ENCODE measurements at places on chromosomes 6 and 20.

- no peak for DNase-seq
These were observed 144.6 kb downstream of the DHX35 start for GRCh38 chr20:39106791-39107190.

- peak; percentile 61 for DNase-seq
These were observed 11.6 kb downstream of the LAMA5 start for GRCh38 chr20:62355516-62355877.

DNA sequence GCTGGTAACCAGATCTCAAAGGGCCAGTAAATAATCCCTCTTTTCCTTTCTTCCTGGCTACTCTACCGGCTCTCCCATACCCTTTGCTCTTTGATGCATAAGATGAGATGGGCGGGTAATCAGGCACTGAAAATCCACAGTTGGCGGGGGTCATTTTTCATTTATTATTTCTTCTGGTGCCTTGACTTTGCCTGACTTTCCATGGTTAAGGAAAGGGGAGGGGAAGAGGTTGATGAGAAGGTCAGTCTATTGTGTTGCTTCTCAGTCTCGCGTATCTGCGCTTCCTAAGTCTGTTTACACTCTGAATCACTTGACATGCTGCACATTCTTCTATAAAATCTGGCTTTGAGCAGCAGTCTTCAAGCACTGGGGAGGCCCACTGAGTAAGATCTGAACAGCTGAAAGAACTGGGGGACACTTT lies 121.1 kb upstream of the HDGFL1 start:
- DNase-seq, result peak; percentile 62

- no peak for DNase-seq
These were observed 35.9 kb upstream of the BPIFA2 start for GRCh38 chr20:33131949-33132473.

DNA sequence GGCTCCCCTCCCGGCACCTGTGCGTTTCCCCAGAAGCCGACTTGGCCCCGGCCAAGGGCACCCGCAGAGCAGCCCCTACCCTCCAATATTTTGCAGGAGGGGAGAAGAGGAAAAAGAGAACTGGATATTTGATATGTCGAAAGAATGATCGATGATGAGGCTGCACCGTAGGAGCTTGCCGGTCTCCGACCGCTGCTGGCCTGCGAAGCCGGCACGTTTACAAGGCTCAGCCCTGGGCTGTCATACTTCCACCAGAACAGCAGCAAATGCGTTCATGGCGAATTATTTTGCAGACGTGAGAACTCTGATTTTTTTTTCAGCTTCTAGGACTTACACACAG lies 296.7 kb downstream of the TFAP2C start:
- DNase-seq, result no peak

DNA sequence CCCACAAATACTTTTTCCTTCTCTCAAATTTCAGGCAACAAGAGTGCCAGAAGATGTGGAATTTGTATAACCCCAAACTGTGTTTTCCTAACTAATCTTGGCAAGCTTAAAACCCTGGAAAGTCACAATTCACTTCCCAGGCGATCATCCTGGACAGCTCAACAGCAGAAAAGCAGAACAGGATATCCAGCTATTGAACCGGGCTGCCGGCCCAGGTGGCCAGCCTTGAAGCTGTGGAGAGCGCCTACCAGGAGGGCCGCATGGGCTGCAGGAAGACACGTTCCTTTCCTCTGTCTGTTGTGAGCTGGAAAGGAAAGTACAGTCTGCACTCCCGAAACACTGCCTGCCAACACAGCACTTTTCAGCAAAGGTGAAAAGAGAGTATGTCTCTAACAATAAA lies 719.7 kb upstream of the MARCKS start:
- no peak for DNase-seq

- no peak for DNase-seq
These were observed 95.8 kb downstream of the ERMARD start for GRCh38 chr6:169847141-169847674.

- no peak for DNase-seq
These were observed 173.0 kb upstream of the SCGN start for GRCh38 chr6:25478973-25479372.

Measured in epithelial cell of esophagus (primary cell).